ENCODE measurements at places on chromosomes 6 and 20. TPM values are rescaled to one million over a fixed set of nuclear protein-coding genes. Genes with fewer than 3 reads are reported as not detected.

The SNAI1 gene
- 0.62 TPM for total RNA-seq

The SIRPD gene
- total RNA-seq: not detected

The MAPK14 gene
- total RNA-seq: 41.4 TPM

The MYLK4 gene
- 0.24 TPM for total RNA-seq

The COX4I2 gene
- not detected for total RNA-seq

The GSTA4 gene
- total RNA-seq: 15.7 TPM

The MYL9 gene
- total RNA-seq: 9.8 TPM

DNA sequence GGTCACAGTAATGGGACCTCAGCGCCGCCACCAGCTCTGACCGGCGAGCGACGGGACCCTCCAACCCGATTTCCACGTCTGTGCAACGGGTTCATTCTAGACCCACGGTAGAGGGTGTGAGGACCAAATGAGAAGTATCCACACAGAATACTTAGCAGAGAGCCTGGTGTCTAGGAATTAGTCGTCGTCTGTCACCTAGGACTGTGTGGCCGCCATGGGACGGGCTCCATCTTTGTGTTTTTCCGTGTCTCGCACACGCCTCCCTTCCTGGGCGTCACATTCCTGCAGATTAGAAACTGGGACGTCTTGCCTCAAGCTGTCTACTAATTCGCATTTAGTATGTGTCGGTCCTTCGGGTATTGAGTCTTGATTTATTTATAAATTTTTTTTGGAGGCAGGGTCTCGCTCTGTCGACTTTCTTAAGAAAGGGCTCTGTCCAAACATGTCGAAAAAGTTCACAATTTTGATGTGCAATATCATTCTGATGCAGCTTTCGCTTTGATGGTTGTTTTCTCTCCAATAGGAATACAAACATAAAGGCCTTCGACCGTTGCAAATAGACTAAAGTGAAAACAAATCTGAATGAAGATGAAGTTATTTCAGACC, 563 bp downstream of the MGME1 start:
- DNase-seq: peak; percentile 51

DNA sequence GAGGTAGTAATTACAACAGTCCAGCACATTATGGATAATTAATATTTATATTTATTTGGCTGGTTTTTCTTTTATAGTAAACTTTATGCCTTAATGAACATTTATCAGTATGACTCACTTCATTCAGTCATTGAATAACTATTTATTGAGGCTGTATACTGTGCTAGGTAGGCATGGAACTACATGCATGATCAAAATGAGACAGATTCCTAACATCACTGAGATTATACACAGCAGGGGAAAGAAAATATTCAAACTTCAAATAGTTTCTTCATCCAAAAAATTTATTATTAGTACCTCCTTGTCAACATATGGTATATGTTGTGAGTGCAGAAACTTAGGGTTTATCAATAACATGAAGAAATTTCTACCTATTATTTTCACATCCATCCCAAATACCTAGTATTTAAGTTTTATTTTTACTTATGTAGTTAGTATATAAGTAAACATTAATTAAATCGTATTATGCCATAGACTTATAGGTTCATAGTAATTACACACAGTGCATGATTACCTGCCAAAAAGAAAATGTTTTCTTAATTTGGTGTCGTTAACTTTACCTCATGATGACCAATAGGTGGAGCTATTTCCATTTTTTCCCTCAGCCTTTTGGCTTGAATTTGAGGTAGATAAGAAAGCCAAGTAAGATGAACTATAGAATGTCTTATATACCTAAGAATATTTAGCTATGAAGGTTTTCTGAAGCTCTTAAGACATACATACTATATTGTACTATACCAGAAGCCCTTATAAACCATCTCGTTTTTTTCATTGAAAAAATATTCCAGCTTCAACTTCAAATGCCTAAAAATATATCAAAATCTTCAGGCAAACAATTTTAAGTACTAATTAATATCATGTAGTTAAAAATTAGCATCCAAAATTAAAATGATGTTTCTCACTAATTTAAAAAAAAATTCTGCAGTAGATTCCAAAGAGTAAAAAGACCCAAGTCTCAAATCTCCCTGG, 12.5 kb upstream of the TMEM30A start:
- DNase-seq: peak; percentile 52

- DNase-seq: no peak
Observed at GRCh38 chr6:22098601-22099031, 198.2 kb downstream of the PRL start.

GRCh38 chr6:138487102-138487604, 12.1 kb downstream of the NHSL1 start:
- no peak for DNase-seq

DNA sequence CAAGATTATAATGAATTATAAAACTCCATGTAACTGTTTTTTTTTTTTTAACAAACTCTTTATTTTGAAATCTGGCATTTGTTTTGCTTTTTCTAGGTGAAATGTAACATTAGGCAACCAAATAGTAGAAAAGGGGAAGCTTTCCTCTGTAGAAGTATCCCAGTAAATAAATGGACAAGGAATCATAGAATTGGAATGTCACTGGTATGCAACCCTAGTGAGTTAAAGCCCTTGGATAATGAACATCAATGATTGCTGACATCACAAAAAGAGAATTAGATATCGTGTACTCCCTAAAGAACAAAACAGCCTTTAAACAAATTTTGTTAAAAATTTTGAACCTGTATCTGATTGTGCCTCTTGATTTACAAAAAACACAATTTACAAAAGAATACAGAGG, 93.9 kb upstream of the OGFRL1 start:
- peak; percentile 62 for DNase-seq

DNA sequence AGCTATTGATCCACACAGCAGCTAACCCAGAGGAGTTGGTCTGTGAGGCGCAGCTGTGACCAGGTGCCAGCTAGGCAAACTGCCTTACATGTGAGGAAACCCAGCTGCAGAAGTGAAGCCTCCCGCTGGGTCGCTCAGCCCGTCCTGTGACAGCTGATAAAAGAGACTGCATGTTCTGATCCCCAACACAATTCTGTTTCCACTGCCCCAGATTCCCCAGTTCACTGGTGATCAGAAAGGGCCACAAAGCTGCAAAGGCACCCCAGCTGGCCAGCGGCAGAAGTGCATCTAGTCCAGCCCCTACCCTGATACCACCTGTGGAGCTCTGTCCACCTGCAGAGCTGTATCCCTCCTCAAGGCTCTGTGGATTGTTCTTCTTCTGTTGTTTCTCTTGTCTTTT, 64.5 kb downstream of the CTNNBL1 start:
- DNase-seq: no peak

DNA sequence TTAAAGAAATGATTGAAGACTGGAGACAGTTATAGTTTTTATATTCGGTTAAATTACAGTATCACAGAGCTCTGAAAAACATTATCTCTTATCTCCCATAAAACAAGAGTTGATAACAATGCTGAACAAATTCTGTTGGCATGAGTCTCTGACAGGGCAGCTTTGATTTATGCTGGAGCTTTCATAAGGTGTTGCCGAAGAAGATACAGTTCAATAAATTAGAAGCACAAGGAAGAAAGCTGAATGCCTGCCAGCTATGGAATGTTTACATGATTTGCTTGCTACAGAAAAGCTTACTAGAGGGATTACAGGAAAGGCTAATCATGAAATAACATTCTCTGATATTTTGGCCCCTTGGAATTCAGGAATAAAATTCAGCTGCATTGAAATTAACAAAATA, 431.9 kb upstream of the GJE1 start:
- DNase-seq: peak; percentile 36

DNA sequence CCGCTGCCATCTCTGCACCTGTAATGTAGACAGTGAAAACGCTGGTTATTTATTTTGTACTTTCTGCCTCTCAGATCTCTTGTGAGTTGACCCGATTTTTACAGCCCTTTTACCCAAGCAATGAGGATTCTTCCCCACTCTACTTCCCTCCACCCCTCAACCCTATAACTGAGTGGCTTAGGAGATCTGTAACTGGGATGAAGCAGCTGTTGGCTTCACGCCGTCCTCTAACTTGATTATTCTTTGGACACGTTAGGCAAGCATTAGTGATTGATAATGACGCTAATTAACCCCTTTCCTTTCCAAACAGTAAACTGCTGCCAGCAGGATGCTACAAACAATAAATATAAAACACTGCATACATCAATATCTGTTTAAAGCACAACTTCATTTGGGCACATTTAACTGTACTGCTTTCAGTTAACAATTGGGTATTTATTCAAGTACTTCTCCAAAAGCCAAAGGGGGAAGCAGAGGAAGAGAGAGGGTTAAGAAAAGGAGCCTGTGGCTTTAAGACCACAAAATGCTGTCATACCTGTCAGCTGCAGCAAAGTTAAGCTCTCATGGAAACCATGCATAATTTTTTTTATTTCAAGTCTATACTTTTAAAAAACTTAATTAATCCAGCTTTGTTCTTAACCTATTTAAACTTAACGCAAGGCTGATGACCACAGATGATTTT, 21.2 kb downstream of the TFAP2A start:
- no peak for DNase-seq

- DNase-seq: peak; percentile 65
Observed at GRCh38 chr6:137033828-137034227, 10.9 kb downstream of the IL20RA start.

GRCh38 chr6:27889628-27890444, 22.4 kb downstream of the OR2B2 start:
- no peak for DNase-seq

DNA sequence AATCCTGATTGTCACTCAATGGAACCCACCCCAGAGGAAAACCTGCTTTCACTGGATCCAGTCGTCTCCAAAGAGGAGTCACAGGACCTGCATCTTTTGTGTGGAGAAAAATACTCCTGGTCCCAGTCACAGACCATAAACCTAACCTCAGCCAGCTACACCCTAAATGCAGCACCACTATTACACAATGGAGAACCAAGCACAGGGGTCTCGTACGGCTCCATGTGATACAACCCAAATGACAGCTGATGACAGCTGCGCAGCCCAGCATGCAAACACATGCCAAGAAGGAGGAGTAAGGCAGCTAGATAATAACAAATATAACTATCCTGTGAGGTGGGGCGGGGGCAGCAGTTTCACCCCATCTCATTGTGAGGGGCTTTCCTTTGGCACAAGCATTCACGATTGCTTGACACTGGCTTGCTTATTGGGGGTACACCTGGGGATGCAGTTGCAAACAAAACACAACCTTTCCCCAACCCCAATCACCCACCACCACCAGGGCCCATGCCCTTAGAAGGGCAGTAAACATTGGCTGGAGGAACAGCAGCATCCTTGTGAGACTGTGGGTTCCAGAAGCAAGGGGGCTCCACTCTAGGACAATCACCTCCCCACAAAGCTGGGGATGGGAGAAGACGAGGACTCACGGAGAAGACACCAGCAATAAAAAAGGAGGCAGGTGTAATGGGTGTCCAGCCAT, 51.5 kb downstream of the TRERF1 start:
- no peak for DNase-seq

DNA sequence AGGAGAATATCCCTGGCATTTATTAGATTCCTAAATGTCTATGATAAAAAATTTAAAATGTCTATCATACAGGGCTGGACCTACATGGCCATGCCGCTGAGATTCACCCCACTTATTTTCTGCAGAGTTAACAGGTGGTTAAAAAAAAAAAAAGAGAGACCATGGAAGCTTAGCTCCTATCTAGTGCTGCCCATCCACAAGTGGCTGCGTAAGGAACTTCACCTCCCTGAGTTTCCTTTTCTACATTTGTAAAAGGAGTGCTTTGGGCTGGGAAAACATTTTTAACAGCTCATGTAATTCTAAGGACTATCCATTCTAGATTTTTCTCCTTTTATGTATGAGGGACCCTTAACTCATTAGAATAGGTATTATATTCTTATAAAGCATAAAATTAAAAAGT, 534.1 kb downstream of the MMUT start:
- no peak for DNase-seq

- no peak for DNase-seq
Observed at GRCh38 chr6:160104821-160105517, 16.6 kb upstream of the SLC22A1 start.

- no peak for DNase-seq
Observed at GRCh38 chr6:169536446-169537170, 165.2 kb downstream of the WDR27 start.

- no peak for DNase-seq
Observed at GRCh38 chr20:3208786-3209256, 477 bp upstream of the ITPA start.

DNA sequence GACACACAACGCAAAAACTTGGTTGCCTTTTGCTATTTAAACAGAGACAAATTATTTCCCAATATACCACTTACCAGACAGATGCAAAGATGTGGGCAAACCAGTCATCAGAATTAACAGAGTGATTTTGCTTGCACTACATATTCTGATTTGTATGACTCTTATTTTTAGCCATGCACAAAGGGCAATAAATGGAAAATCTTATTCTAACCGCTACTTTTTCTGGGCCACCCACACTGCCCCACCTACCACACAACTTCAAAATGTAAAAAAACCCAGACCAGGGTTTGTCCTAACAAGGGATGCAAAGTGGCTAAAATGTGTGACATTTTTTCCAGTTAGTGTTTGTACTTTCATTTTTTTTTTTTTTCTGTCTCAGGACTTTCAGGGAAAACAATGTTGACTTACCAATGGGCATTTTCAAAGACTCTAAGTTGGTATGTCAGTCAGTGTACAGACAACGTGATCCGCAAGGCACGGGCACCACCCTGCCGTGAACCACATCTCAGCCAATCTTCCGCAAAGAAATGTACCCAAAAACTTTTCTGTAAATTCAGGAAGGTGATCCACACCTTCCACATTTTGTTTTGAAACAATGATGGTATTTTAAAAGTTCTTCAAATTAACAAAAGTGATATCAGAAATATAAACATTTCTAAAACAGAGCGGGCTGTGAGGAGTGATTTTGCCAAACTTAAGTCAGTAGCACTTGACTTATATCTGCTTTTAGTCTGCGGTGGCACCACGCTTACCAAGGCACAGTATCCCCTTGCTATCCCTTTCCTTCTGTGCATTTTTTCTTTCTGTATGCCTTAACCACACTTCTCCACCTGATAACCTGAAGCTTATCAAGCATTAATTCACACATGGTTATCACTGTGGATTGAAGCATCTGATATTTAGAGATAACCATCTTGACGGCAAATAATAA, 185.6 kb downstream of the GJA10 start:
- DNase-seq: no peak

- DNase-seq: no peak
Observed at GRCh38 chr20:3896853-3897583, 7.8 kb downstream of the PANK2 start.

GRCh38 chr6:77457720-77458349, 5.5 kb downstream of the HTR1B start:
- peak; percentile 82 for DNase-seq

DNA sequence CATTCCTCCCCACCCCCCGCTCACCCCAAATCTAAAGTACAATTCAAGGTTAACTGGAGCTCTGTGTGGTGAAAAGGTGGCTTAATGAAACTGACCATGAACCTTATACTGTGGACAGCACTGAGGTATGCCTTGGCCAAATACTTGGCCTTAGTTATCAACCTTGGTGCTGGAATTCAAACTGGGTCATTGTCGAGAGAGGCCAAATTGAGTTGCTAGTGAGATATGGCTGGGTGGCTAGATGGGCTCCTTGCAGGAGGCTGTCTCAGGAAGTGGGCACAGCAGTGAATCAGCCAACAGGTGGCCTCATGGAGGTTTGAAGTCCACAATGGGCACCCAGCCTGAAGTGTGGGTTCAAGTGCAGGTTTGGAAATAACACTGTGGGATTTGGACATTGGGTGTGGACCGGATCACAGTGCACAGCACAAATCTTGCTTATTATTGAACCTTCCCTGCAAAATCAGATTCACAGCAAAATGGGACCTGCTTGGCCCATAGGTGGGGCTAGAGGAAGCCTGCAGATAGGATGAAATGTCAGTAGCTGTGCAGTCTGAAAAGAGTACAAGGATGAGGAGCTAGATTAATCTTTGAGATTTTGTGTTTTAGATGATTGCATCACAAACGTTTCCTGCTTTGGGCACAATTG, 5.6 kb upstream of the BTBD3 start:
- DNase-seq: no peak
